ENCODE measurements at places on chromosomes 1 and 21.
A peak's percentile ranks its signal among the peaks of the same experiment; 100 is the strongest.

DNA sequence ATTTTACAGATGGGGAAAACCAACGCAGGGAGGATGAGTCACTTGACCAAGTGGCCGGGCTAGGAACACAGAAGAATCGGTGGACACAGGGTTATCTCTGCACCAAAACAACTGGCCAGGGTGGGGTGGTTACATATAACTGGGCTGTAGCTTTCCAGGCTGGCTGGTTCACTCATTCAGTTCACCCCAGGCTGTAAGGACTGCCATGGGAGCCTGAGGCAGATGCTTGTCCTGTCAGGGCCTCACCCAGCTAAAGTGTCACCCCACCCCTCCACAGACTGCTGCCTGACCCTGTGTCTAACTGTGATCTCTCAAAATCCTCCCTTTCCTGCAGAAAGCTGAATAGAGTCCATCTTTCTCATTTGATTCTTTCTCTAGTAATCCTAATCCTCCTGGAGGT lies 387.3 kb downstream of the RYR2 start:
- no peak for DNase-seq

DNA sequence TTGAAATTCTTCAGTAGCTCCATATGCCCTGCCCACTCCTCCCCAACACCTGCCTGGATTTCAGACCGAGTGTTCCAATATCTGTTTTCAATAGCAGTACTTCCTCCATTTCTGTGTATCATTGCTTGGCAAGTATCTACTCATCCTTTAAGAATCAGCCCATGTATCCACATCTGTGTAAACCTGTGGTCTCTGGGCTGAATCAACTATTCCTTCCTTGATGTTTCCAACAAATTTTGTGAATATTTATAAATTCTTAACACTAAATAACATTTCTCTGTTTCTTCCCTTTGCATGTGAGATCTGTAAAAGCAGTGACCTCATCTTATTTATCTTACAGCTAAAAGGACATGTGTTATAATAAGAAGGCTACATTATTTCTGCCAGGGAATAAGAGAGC lies 26.0 kb upstream of the UAP1 start:
- DNase-seq: no peak

DNA sequence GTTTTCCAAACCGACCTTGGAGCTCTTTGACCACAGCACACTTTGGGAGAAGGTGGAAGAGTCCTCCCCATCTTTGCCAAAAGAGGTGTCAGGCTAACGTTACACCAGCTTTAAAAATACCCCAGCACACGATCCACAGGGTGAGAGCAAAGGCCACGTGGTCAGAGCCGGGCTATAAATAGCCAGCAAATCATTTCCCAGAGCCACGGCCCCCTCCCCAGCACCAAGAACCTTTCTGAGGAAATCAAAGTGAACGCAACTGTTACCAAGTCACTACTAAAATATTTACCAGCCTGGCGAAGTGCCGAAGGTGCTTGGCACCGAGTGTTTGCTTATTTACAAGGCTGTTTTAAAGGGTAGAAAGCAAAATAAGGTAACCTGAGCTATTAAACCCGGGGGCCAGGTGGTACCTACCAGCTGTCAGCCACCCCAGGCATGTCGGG lies 72.4 kb downstream of the CASZ1 start:
- DNase-seq: no peak

DNA sequence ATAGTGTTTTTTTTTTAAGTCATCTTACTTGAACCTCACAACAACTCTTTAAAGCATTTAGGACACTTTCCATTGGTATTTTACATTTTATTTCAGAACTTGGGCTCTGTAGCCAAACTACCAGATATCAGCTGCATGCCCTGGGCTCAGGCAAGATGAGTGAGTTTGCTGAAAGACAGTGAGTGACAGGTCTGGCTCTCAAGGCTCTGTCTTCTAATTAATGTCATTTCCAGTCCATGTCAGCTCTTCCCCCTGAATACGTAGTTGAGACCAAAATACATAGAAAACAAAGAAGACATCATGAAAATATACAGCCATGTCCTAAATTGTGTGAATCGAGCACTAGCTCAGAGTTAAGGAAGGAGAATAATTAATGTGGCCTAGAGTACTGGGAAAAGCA lies 39.7 kb downstream of the PRRX1 start:
- DNase-seq: no peak

DNA sequence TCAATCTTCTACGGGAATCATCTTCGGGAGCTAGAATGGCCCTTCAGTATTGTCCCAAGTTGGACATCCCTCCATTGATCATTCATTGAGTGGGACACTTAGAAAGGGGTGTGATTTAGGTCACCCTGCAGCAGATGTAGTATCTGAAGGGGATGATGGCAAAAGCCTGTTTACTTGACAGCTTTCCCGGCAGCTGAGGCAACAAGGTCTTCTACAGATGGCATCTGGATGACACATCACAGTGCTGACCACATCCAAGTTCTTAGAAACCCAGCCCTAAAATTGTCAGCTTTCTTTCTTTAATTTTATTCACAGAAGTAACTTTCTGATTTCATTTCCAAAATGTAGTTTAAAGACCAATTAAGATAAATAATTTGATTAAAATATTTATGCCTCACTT lies 150.3 kb downstream of the AMY1C start:
- DNase-seq: no peak

GRCh38 chr21:28267449-28267848 lies 725.2 kb downstream of the LTN1 start:
- DNase-seq: no peak

GRCh38 chr1:46667782-46668760 lies at the start of gene ATPAF1:
Gene ATPAF1, minus strand, starts transcription at chr1:46668364. Its CDS starts 42 bp downstream, at chr1:46668322.
- peak; percentile 76 for DNase-seq

- DNase-seq: no peak
Observed at GRCh38 chr1:29864431-29865022, 628.2 kb downstream of the PTPRU start.

All from adrenal gland (tissue), 19 donors.